Activated T-cell treated with anti-CD3 and anti-CD28 coated beads for 48 hours (primary cell): ENCODE measurements at places on chromosomes 3 and 15.

- no peak for DNase-seq
These were observed 8.7 kb upstream of the PLA2G4F start for GRCh38 chr15:42165106-42165505.

DNA sequence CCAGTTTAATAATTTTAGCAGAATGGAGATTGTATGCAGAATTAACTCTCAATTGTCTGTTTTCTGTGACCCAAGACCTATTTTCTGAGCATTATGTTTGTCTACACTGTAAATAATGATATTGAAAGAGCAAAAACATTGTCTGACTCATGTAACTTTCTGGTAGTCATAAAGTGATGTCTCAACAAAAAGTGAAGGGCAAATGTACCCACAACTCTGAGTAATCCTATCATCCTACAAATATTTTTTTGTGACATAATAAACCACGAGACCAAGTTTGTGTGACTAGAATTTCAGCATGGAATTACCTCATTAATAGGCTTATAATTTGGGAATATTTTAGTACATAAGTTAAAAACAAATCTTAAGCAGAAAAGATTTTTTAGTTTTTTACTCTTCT is 15.4 kb upstream of the ABHD10 start:
- no peak for DNase-seq

GRCh38 chr3:124492824-124493223 is 237.4 kb upstream of the UMPS start:
- peak; percentile 1 for DNase-seq

DNA sequence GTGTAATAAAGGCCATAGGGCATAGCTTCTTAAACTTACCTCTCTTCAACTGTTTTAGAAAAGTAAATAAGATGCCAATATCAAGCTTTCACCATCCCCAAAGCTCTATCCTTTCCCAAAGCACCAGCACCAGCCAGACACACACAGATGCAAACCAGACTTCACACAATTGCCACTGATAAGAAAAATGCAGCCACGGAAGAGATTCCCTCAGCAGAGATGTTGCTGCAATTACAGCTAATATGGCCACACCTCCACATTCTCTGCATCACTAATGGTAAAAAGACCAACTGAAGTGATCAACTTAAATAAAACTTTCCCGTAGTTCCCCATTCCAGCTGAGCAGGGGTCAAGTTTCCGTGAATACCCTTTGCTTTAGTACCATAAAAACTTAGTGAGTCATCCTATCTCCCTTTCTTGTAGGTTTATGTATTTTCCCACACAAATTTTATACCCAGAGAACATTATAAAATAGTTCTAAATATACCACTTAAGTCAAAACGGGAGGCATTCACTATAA is 64.4 kb downstream of the SLC9A9 start:
- DNase-seq = no peak

DNA sequence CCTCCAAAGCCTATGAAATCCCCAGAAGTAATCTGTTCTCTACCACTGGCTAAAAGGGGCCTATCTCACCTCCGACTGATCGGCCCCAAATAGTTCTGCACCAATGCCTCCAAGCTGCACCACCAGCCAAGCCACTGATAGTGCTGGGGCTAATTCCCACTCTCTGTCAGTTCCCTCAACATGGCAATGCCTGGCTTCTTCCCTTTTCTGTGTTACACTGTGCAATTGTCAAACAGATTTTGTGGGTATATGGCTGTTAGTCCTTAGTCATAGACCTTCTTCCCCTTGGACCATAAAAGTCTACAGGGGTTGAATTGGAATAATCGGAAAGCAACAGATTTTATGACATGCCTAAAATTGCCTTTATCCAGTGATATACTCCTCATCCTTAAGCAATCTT is 9.3 kb upstream of the UBE2E2 start:
- DNase-seq = no peak

DNA sequence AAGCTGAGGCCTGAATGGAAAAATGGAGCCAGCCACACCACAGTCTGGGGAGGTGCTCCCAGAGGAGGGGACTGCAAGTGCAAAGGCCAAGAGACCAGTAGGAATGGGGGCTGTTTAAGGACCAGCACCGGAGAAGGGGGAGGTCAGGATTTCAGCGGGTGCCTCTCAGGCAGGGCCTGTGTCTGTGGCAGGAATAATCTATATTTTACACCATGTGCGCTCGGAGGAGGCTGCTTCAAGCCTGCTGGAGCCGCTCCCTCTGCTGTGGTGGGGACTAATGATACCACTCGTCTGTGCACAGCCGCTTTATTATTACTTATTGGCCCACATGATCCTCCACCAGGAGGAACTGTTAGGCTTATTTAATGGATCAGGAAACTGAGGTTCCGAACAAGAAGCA is 45.3 kb downstream of the TPRA1 start:
- no peak for DNase-seq

DNA sequence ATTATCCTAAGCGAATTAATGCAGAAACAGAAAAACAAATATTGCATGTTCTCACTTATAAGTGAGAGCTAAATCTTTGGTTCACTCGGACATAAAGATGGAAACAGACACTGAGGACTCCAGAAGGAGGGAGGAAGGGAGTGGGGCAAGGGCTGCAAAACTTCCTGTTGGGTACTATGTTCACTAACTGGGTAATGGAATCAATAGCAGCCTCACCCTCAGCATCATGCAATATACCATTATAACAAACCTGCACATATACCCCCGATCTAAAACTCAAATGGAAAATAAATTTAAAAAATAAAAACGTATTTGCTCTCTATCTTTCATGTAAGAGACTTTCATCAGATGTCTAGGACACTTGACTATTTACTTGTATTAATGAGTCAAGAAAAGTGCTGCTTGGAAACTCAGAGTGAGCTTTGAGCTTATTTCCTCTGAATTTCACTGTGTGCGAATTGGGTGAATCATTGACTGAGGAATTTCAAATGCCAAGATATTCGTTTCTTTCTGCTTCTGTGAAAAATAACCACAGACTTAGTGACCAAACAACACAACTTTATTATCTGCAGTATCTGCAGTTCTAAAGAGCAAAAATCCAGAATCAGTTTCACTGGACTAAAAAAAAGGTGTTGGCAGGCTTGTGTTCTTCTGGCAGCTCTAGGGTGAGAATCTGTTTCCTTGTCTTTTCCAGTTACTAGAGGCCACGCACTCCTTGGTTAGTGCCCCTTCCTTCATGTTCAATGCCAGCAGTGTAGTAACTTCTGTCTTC is 18.4 kb downstream of the TM4SF18 start:
- DNase-seq = no peak

- DNase-seq = no peak
These were observed 72.9 kb downstream of the ANXA2 start for GRCh38 chr15:60324706-60325438.

GRCh38 chr3:102078854-102079808 is 229.8 kb downstream of the NFKBIZ start:
- DNase-seq = no peak

DNA sequence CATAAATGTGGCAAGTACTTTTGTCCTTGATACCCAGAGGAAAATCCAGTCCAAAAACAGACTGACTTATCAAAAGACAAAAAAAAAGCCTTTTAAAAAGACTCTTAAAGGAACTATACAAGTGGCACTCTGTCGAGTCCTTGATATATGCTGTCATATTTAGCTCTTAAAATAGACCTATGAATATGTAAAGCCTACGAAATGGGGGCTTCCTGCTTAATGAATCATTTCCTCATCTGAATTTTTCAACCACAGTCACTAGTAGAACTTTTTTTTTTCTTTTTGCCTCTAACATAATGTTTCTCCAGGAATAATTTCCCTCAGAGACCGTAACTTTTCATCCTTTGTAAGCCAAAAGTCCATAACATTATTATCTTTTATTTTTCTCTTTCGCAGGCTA is 95.8 kb downstream of the P3H2 start:
- no peak for DNase-seq

GRCh38 chr15:91882858-91883586 is 29.5 kb downstream of the SLCO3A1 start:
- no peak for DNase-seq

- DNase-seq = no peak
These were observed 25.2 kb downstream of the CD200 start for GRCh38 chr3:112357930-112358780.

- no peak for DNase-seq
These were observed 20.2 kb downstream of the LSAMP start for GRCh38 chr3:116425126-116425525.

DNA sequence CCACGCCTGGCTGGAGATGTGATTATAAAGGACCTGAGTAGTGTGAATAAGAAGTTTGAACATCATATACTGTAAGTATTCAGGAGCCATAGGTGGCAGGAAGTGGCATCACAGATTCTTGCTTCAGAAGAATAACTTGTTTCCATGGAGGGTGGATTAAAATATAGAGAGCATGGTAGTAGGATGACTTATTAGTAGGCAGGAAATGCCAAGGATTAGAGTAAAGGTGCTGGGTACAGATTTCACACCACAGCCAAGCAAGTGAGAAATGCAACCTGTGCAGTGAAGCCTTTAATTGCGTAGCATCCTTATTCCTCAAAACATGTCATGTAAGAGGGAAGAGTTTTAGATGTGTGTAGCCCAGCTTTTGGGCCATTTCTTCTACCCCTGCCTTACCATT is 30.8 kb downstream of the IFT122 start:
- no peak for DNase-seq

GRCh38 chr3:167450195-167450594 is 23.6 kb downstream of the SERPINI2 start:
- no peak for DNase-seq

GRCh38 chr15:80788536-80788935 is 9.4 kb downstream of the CEMIP start:
- no peak for DNase-seq

DNA sequence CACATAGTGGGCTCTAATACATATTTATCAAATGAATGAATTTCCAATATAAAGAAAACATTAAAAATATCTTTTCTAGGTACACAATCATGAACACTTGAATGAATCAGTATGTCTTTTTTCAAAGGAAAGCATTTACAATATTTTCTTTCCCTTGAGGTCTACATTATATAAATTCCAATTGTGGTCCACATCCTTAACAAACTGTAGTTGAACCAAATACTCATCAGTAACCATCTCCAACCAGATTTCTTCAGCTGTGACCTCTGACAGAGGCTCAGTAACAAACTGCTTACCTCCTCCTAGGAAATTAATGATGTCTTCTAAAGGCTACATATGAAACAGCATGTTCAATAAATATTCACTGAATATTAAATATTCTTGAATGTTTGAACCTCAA is 58.8 kb downstream of the CFAP20DC start:
- DNase-seq = no peak

- no peak for DNase-seq
These were observed 123.4 kb upstream of the MB21D2 start for GRCh38 chr3:193040836-193041672.

- no peak for DNase-seq
These were observed 378.0 kb downstream of the LSAMP start for GRCh38 chr3:116067326-116067725.

- no peak for DNase-seq
These were observed 25.0 kb downstream of the SRGAP3 start for GRCh38 chr3:9224490-9224889.
